ENCODE measurements at places on chromosomes 6 and 20.
A peak's percentile ranks its signal among the peaks of the same experiment; 100 is the strongest.

DNA sequence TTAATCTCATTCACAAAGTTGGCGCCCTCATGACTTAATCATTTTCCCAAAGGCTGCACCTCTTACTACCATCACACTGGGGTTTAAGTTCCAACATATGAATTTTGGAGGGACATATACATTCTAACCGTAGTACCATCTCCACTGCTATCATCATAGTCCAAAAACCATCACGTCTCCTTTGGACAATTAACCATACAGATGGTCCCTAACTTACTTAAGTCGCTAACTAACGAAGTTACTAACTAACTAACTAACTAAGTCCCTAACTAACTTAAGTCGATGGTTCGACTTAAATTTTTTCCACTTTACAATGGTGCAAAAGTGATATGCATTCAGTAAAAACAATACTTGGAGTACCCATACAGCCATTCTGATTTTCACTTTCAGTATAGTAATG lies 24.0 kb upstream of the TBC1D22B start:
- DNase-seq, result no peak

- peak; percentile 7 for DNase-seq
Observed at GRCh38 chr6:43728586-43728985, 41.0 kb upstream of the MRPS18A start.

DNA sequence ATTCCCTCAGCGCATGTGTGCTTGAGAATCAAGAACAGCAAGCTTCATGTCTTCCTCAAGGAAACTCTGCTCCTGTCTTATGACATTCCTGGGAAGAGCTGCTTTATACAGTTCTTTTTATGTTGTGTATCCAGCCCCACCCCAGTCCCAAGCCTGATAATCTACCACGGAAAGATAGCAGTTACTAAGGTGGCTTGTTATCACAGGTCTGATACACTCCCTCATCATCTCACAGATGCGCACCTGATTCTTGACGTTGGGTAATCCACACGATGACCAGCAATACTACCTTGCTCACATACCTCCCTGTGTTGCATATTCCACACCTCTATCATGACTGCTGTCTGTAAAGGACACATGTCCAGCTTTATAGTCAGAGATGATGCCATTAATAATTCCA lies 3.2 kb downstream of the NHLRC1 start:
- DNase-seq, result no peak

DNA sequence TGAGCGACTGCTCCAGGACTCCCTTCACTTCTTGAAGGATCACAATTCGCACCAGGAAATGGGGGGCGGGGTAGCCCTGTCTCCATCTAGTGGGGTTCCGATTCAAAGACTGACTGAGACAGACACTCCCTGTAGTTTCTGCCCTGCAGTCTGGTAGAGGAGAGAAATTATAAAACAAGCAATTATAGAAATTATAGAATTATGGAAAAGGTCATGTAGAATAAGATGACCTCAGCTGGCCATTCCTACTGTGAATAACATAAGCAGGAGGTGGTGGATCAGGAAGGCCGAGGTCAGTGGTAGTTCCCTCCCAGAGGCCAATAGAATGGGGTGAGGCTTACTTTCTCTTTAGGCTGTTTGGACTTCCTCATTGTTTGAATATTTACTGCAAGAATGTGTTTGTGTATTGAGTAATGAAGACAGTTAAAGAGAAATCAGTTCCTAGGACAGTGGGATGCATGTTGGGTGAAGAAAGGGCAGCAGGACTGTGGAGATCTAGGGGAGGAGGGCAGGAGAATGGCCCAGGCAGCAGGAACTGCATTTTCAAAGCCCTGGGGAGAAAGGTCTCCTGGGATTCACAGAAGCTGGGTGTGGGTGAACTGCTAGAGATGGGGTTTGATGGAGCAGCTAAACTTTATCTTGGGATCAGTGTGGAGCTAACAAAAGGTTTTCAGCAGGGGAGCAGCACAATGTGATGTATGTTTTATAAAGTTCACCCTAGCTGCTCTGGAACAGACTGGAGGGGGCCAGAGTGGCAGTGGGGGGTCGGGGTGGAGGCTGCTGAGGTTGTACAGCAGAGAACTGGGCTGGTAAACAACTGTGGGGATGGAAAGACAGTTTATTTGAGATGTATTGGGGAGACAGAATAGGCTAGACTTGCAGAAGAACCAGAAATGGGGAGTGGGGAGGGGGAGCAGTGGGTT lies 2.1 kb downstream of the ZNF341 start:
- DNase-seq, result no peak

GRCh38 chr6:142457638-142458406 lies 156.0 kb downstream of the ADGRG6 start:
- no peak for DNase-seq

DNA sequence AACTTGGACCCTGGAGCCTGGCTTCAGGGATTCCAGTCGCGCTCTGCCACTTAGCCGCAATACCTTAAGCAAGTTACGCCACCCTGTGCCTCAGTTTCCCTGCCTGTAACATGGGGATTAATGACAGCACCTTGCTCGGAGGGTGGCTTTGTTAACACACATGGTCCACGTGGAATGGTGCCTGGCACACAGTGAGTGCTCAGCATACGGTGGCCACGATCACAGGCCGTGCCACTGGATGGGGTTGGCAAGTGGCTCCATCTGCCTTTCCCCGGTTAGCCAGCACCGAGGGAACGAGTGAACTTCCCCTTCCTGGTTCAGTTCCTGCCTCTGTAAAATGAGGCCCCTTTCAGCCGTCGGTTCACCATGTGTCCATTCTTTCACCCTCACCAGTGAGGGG lies 17.2 kb downstream of the C6orf132 start:
- DNase-seq, result no peak

DNA sequence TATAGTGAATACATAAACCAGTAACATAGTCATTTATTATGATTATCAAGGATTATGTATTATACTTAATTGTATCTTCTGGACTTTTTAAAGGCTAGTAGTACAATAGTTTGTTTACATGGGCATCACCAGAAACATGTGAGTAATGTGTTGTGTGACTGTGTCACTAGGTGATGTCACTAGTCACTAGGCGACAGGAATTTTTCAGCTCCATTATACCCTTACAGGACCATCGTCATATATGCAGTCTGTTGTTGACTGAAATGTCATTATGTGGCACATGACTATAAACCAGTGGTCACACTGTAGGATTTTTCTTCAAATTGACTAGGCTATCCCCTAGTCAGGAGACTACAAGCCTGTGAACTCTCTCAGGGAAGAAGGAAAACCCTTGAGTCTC lies 86.5 kb upstream of the CENPW start:
- no peak for DNase-seq

Measured in lower leg skin (tissue), 4 donors.